Liver (tissue), 10 donors: ENCODE measurements at places on chromosomes 7 and 10. TPM values are rescaled to one million over a fixed set of nuclear protein-coding genes. Genes with fewer than 3 reads are reported as not detected.
A peak's percentile ranks its signal among the peaks of the same experiment; 100 is the strongest.

The DPY19L1 gene
- total RNA-seq: 21.6 TPM

The PLPP4 gene
- 2.8 TPM for total RNA-seq

The NPSR1 gene
- total RNA-seq: not detected

The KRIT1 gene
- 31.2 TPM for total RNA-seq

The ADARB2 gene
- total RNA-seq: 0.70 TPM

The C10orf95 gene
- total RNA-seq: not detected

DNA sequence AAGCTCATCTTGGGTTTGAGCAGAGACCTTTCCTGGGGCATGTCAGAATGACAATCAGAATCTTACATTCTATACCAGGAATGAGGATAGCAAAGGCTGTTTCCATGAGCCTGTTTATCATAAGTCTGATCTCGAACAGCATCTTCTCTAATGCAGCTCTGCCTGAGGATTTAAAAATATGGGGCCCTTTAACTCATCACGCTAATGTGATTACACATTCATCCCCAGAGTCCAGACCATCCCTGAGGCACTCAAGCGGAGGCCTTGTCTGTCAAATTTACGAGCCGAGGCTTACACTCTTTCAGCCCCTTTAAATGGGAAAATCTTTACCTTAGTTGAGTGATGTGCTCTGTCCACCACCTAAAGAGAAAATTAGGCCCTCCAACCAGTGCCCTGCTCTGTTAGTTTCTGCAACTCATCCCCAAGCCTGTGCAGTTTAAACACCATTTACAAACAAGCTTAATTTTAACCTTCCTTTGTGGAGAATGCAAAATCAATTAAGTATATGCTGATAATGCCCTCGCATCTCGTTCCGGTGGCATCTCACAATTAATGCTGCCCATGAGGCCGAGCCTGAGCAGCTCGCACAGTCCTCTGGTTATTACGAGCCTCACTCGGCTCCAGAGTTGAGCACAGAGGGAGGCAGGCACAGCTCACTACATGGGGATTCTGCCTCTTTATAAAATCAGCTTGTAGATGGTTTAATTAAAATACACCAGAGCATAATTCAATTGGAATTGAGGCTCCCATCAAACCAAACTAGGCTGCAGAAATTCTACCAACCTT, 16.0 kb downstream of the CHST15 start:
- no peak overlapping the region for H3K27ac ChIP-seq
- no peak overlapping the region for H3K4me3 ChIP-seq
- no peaks in the 10 kb centered on the region for H3K36me3 ChIP-seq
- peaks cover 3% of the 10 kb centered on the region for H3K27me3 ChIP-seq

GRCh38 chr7:50962281-50962883, 179.7 kb upstream of the GRB10 start:
- DNase-seq: no peak
- H3K27ac ChIP-seq: no peak overlapping the region
- no peaks in the 10 kb centered on the region for H3K36me3 ChIP-seq
- H3K4me3 ChIP-seq: no peak overlapping the region
- no peaks in the 10 kb centered on the region for H3K27me3 ChIP-seq

DNA sequence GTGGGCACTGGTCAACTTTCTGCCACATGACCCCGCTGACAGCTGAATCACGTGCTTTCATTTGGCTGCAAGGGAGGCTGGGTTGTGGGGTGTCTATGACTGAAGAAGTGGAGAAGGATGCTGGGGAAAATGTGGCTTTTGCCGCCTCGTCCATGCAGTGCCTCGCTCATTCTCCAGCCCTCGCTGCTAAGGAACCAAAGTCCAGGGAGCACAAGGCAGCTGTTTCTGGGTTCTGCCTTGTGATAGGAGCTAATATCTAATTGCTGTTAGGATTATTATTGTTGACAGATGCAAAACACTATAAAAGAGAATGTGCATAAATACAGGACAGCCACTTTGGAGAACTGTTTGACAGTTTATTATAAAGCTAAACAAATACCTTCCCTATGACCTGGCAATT, 4.9 kb upstream of the CAMK2B start:
- H3K27ac ChIP-seq: no peak overlapping the region
- no peaks in the 10 kb centered on the region for H3K27me3 ChIP-seq
- no peaks in the 10 kb centered on the region for H3K36me3 ChIP-seq
- DNase-seq: no peak

GRCh38 chr10:4475827-4476490, 350.0 kb upstream of the AKR1E2 start:
- H3K27ac ChIP-seq: no peak overlapping the region
- no peaks in the 10 kb centered on the region for H3K36me3 ChIP-seq
- H3K4me3 ChIP-seq: no peak overlapping the region
- H3K4me1 ChIP-seq: no peaks in the 10 kb centered on the region
- DNase-seq: no peak

- H3K36me3 ChIP-seq: no peaks in the 10 kb centered on the region
- H3K27me3 ChIP-seq: no peaks in the 10 kb centered on the region
- DNase-seq: no peak
Measured at GRCh38 chr7:50205011-50205410, 99.5 kb upstream of the IKZF1 start.

GRCh38 chr10:11256896-11257295, 239.2 kb downstream of the CELF2 start:
- H3K4me1 ChIP-seq: no peaks in the 10 kb centered on the region
- no peaks in the 10 kb centered on the region for H3K36me3 ChIP-seq
- no peak for DNase-seq
- no peak overlapping the region for H3K4me3 ChIP-seq

DNA sequence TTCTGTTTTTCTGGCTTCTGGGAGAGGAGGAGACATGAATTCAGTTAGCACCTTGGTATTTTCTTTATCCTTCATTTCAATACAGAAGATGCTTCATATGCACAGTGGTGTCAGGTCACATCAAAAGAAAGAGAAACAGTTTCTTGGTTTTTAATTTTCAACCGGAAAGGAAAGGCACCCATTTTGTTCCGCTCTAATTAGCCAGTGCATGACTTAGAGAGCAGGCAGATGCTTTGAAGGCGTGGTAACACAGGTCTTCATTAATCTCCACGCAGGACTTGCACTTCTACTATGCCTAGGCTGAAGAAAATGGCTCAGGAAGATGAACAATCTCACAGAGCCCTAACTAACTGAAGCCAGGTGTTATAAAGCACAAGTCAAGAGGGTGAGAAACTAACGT, 70.4 kb upstream of the ATRNL1 start:
- no peaks in the 10 kb centered on the region for H3K4me1 ChIP-seq
- no peak overlapping the region for H3K27ac ChIP-seq
- no peak overlapping the region for H3K4me3 ChIP-seq
- DNase-seq: no peak
- no peaks in the 10 kb centered on the region for H3K27me3 ChIP-seq

GRCh38 chr7:125065546-125065945, 135.9 kb upstream of the POT1 start:
- H3K36me3 ChIP-seq: no peaks in the 10 kb centered on the region
- no peak overlapping the region for H3K27ac ChIP-seq
- DNase-seq: no peak
- no peak overlapping the region for H3K4me3 ChIP-seq

DNA sequence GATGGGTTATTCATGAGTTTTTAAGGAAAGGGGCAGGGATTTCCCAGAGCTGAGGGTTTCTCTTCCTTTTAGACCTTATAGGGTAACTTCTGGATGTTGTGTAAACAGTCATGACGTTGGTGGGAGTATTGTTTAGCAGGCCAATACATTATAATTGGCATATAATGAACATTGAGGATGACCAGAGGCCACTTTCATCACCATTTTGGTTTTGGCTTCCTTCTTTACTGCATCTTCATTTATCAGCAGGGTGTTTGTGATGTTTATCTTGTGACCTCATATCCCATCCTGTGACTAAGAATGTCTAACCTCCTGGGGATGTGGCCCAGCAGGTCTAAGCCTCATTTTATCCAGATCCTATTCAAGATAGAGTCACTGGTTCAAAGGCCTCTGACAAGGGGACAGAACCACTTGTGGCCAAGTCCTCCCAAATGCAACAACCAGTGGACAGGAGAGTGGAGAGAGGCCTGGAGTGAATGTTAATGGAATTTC, 77.3 kb upstream of the RPA3 start:
- H3K4me1 ChIP-seq: peaks cover 3% of the 10 kb centered on the region
- no peak overlapping the region for H3K4me3 ChIP-seq
- no peaks in the 10 kb centered on the region for H3K27me3 ChIP-seq
- no peak for DNase-seq
- H3K36me3 ChIP-seq: no peaks in the 10 kb centered on the region

DNA sequence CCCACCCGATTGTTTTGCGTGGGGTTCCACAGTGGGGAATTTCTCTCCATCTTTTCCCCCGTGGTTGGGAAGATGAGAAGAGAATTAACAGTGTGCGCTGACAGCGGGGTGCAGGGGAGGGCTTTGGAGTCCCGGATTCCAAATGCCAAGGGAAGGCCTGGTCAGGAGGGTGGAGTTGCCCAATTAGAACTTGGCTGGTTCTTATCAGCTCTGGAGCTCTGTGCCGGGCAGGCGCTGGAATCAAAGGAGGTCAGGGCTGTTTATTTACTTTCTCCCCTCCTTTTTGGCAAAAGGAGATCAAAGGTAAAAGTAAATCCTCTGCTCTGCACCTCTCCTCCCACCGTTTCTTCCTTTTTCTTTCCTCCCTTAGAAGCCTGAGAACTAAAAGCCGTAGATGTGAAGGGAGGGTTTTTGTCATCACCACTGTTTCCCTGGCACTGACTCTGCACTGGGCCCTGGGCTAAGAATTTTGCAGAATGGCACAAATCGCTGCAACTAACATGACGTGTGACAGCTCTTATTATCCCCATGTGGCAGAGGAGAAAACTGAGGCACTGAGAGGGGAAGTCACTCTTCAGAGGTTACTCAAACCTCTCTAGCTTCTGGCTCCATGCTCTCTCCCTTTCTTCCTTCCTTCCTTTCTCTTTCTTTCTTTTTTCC, 95.2 kb upstream of the ZNF716 start:
- no peak for DNase-seq
- peaks cover 12% of the 10 kb centered on the region for H3K4me1 ChIP-seq
- no peak overlapping the region for H3K4me3 ChIP-seq
- no peaks in the 10 kb centered on the region for H3K36me3 ChIP-seq
- H3K27me3 ChIP-seq: no peaks in the 10 kb centered on the region
- H3K27ac ChIP-seq: no peak overlapping the region

DNA sequence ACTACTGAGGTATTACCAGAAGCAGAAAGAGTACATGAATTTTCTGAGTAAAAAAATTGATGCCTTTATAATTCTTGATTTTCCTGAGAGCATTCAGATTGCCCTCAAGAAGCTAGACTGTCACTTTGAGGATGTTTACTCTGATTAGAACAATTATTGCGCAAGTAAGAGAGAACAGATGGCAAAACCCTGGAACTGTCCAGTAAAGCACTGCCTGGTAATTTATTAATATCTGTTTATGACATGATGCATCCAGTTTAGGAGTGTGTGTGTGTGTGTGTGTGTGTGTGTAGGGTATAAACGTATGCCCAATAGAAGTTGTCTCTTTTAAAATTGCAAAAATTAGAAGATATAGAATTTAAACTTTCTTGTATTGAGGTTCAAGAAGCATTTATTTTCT, 379.7 kb downstream of the PHTF2 start:
- H3K36me3 ChIP-seq: no peaks in the 10 kb centered on the region
- no peak for DNase-seq
- no peaks in the 10 kb centered on the region for H3K27me3 ChIP-seq
- no peak overlapping the region for H3K27ac ChIP-seq
- no peak overlapping the region for H3K4me3 ChIP-seq
- H3K4me1 ChIP-seq: no peaks in the 10 kb centered on the region

GRCh38 chr7:82443547-82444219, at the start of gene CACNA2D1:
Gene CACNA2D1, minus strand, starts transcription at chr7:82443777.
- peak within 1 kb of the TSS; percentile 44 for H3K4me3 ChIP-seq
- H3K36me3 ChIP-seq: no peaks in the 10 kb centered on the region
- H3K4me1 ChIP-seq: peaks cover 4% of the 10 kb centered on the region
- peaks cover 2% of the 10 kb centered on the region for H3K27me3 ChIP-seq

GRCh38 chr7:64359543-64359942, 45.8 kb downstream of the ZNF736 start:
- no peak for DNase-seq
- H3K27me3 ChIP-seq: no peaks in the 10 kb centered on the region
- no peak overlapping the region for H3K27ac ChIP-seq
- H3K36me3 ChIP-seq: peaks cover 1% of the 10 kb centered on the region
- H3K4me1 ChIP-seq: no peaks in the 10 kb centered on the region
- no peak overlapping the region for H3K4me3 ChIP-seq

DNA sequence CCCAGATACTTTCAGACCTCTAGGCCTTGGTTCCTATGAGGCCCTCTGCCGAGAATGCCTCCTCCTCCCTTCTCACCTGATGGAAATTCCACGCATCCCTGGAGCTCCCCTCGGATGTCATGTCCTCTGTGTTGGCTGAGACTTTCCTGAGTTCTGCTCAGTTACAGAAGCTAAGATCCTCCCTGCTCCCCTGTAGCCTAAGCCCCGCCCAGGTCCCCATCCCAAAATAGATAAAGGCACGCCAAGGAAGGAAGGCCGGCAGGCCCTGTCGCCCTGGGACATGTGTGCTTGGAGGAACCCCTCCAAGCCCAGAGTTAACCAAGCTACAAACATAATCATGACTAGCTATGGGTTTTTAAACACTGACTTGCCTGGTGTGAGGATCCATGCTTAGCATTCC, 123.5 kb downstream of the SORBS1 start:
- no peak overlapping the region for H3K4me3 ChIP-seq
- no peak for DNase-seq
- H3K27ac ChIP-seq: no peak overlapping the region
- H3K27me3 ChIP-seq: no peaks in the 10 kb centered on the region
- no peaks in the 10 kb centered on the region for H3K36me3 ChIP-seq

- H3K27me3 ChIP-seq: no peaks in the 10 kb centered on the region
- H3K36me3 ChIP-seq: no peaks in the 10 kb centered on the region
- H3K4me1 ChIP-seq: peaks cover 12% of the 10 kb centered on the region
- peak overlapping the region; percentile 34 for H3K27ac ChIP-seq
- DNase-seq: no peak
Measured at GRCh38 chr10:86953747-86954680, 3.4 kb downstream of the MMRN2 start.

- no peaks in the 10 kb centered on the region for H3K27me3 ChIP-seq
- peaks cover 2% of the 10 kb centered on the region for H3K36me3 ChIP-seq
- no peak for DNase-seq
- H3K27ac ChIP-seq: no peak overlapping the region
Measured at GRCh38 chr7:158655931-158656441, 48.6 kb downstream of the NCAPG2 start.

- DNase-seq: no peak
- H3K4me1 ChIP-seq: no peaks in the 10 kb centered on the region
- no peaks in the 10 kb centered on the region for H3K36me3 ChIP-seq
- H3K4me3 ChIP-seq: no peak overlapping the region
- no peaks in the 10 kb centered on the region for H3K27me3 ChIP-seq
Measured at GRCh38 chr7:31437250-31437865, 76.5 kb upstream of the ITPRID1 start.

- H3K4me1 ChIP-seq: no peaks in the 10 kb centered on the region
- no peak for DNase-seq
- H3K27me3 ChIP-seq: no peaks in the 10 kb centered on the region
- no peak overlapping the region for H3K4me3 ChIP-seq
- no peak overlapping the region for H3K27ac ChIP-seq
- no peaks in the 10 kb centered on the region for H3K36me3 ChIP-seq
Measured at GRCh38 chr7:130346177-130346905, 1.7 kb downstream of the CPA5 start.
